Activated T-helper 2 cell treated with anti-CD3 and anti-CD28 coated beads, Interferon-gamma antibody, Interleukin-2, Interleukin-4, amounts not matched to agents 10 μg/mL and 5 μg/mL and 100 μg/mL, durations not matched to agents 14 hours and 24 hours and 36 hours (primary cell): ENCODE measurements at places on chromosomes 16 and 17. TPM values are rescaled to one million over a fixed set of nuclear protein-coding genes. Genes with fewer than 3 reads are reported as not detected.

GRCh38 chr16:56817056-56817455, 48.0 kb upstream of the SLC12A3 start:
- DNase-seq = no peak
- H3K4me3 ChIP-seq = no peak overlapping the region
- peaks cover 1% of the 10 kb centered on the region for H3K4me1 ChIP-seq
- no peak overlapping the region for H3K27ac ChIP-seq
- no peaks in the 10 kb centered on the region for H3K27me3 ChIP-seq
- peaks cover 15% of the 10 kb centered on the region for H3K36me3 ChIP-seq

DNA sequence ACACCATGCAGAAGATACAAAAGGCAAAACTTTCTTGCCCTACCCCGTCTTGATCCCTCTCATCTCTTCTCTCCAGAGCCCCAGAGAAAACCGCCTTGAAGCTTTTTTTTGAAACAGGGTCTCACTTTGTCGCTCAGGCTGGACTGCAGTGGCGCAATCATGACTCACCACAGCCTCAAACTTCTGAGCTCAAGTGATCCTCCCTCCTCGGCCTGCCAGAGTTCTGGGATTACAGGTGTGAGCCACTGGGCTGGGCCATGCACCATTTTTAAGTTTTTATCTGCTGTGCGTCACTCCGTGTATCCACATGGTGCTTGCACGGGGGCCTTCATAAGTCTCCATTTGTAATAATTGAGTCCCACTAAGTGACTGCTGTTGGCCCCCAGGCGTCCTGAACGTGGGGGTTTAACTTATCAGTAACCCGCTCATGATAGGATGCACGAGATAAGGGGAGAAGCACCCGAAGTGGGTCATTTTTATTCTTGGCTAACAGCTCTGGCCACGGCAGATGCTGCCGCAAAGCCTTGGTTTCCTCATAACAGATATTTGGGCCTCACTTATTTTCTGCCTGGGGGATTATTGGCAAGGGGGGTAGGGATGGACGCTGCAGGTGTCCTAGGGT, 8.6 kb downstream of the DNAH17 start:
- no peaks in the 10 kb centered on the region for H3K27me3 ChIP-seq
- H3K4me1 ChIP-seq = no peaks in the 10 kb centered on the region
- no peak overlapping the region for H3K27ac ChIP-seq

Gene OSBPL7
- 19.5 and 20.7 TPM in 2 replicates for total RNA-seq

Gene KIF18B
- total RNA-seq = 46.7 and 47.1 TPM in 2 replicates

DNA sequence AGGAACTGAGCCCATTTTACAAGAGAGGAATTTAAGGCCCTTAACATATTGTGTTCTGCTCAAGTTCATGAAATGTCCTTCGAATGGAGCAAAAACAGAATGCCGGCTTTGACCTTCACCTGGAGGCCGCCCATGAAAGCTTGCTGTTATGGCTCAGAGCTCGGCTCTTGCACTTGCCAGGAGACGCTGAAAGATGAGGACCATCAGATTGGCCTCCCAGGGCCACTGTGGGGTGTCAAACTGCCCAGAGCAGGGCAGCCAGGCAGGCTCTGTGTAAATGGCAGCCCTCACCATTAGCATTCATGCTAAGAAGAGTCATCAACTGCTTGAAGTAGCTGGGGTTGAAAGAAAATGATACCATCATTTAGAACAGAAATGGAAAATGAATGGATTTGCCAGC, 39.3 kb downstream of the IL21R start:
- no peak for DNase-seq
- peaks cover 96% of the 10 kb centered on the region for H3K36me3 ChIP-seq
- peaks cover 5% of the 10 kb centered on the region for H3K4me1 ChIP-seq
- H3K27me3 ChIP-seq = no peaks in the 10 kb centered on the region

- DNase-seq = no peak
- no peaks in the 10 kb centered on the region for H3K27me3 ChIP-seq
- no peak overlapping the region for H3K4me3 ChIP-seq
- H3K4me1 ChIP-seq = no peaks in the 10 kb centered on the region
- H3K27ac ChIP-seq = no peak overlapping the region
These were observed 30.1 kb downstream of the FZD2 start for GRCh38 chr17:44587339-44587738.

DNA sequence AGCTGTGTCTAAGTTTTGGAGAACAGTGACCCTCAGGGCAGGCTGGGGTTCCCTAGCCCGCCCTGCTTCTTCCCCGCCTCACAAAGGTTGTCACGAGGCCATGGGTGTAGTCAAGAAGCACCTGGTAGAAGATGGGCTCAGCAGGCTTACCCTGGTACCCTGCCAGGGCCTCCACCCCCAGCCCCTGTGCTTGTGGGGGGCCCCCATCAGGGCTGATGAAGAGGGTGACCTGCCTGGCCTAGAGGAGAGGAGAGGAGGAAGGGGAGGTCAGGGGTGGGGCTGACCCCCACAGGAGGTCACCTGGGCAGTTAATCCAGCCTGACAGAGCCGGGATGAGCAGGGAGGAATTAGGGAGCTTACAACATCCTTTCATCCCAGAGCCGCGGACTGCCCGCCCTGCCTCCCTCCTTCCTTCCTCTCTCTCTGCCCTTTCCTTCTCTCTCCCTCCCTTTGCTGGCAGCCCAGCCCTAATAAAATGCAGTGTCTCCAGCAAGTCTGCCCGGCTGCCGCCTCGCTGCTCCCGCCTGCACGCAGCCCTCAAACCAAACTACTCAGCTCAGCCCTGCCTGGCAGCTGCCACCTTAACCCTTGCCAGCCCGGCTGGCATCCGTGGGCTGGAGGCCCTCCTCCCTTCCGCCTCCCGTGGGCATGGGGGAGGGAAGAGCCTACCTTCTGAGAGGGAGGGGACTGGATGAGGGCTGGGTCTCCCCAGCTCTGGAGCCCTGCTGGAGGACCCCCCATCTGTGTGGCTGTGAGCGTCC, 7.2 kb downstream of the DLX3 start:
- H3K4me1 ChIP-seq = no peaks in the 10 kb centered on the region
- no peak for DNase-seq

DNA sequence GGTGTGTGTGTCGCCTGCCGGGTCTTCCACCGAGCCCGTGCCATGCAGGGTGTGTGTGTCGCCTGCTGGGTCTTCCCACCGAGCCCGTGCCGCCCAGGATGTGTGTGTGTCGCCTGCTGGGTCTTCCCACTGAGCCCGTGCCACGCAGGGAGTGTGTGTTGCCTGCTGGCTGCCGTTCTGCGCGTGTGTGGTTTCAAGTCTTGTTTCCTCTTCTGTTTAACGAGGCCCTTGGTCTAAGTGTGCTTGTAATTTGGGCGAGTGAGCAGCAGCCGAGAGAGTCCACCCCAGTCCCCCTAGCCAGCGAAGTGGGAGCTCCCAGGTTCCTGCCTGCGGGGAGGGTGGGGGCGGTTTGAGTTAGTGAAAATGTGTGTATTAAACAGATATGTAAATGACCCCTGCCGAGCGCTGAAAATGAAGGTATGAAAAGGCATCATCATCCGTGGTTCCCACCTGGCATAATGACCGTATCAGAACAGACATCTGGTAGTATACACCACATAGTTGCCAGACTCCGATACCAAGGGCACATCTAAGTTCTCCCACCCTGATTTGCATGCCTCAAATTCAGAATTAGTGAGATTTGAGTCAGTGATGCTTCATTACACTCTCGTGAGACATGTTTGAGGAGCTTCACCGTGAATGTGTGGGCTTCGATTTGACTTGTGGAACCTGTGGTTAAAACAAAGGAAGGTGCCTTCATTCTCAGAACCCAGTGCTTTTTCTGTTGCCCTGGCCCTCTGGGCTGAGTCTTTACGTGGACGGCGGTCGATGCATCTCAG, 114.5 kb upstream of the CHMP6 start:
- peaks cover 60% of the 10 kb centered on the region for H3K36me3 ChIP-seq
- peak overlapping the region; percentile 88 for H3K27ac ChIP-seq
- no peaks in the 10 kb centered on the region for H3K27me3 ChIP-seq
- peaks cover 54% of the 10 kb centered on the region for H3K4me1 ChIP-seq

GRCh38 chr17:2124391-2124790, 69.5 kb downstream of the HIC1 start:
- H3K4me1 ChIP-seq = peaks cover 29% of the 10 kb centered on the region
- no peak overlapping the region for H3K27ac ChIP-seq
- no peak for DNase-seq
- no peaks in the 10 kb centered on the region for H3K27me3 ChIP-seq

- H3K36me3 ChIP-seq = no peaks in the 10 kb centered on the region
- H3K4me3 ChIP-seq = no peak overlapping the region
- DNase-seq = no peak
- H3K4me1 ChIP-seq = no peaks in the 10 kb centered on the region
These were observed 102.6 kb downstream of the N4BP1 start for GRCh38 chr16:48507391-48507790.

Gene SSTR5
- total RNA-seq = not detected in 2 replicates

GRCh38 chr16:89199241-89200123, 855 bp downstream of the SLC22A31 start:
- H3K27ac ChIP-seq = no peak overlapping the region
- peaks cover 28% of the 10 kb centered on the region for H3K27me3 ChIP-seq
- no peak for DNase-seq
- H3K4me1 ChIP-seq = peaks cover 2% of the 10 kb centered on the region
- H3K4me3 ChIP-seq = peak overlapping the region; percentile 13

GRCh38 chr17:39196808-39197291, 619 bp downstream of the CACNB1 start:
- H3K27me3 ChIP-seq = no peaks in the 10 kb centered on the region
- H3K27ac ChIP-seq = no peak overlapping the region
- peaks cover 38% of the 10 kb centered on the region for H3K36me3 ChIP-seq
- no peak for DNase-seq
- peak overlapping the region; percentile 82 for H3K4me3 ChIP-seq

DNA sequence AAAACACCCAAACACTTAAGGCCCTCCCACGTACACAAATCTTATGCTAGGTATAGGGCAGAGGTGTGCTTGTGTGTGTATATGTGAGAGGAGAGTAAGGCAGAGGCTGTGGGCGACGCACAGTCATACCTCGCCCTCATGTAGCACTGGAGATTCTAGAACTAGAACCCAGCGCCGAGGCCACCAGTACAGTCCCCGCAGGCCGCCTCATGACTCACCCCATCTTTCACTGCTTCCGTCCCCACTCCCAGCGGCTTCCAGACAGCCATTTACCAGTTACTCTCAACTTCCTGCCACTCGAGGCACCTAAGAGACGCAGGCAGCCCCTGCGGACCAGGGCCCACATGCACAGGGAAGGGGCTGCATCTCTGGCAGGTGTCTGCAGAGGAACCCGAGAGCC, 23.2 kb upstream of the CYTH1 start:
- H3K4me3 ChIP-seq = no peak overlapping the region
- peaks cover 31% of the 10 kb centered on the region for H3K4me1 ChIP-seq
- H3K27me3 ChIP-seq = no peaks in the 10 kb centered on the region
- H3K27ac ChIP-seq = peak overlapping the region; percentile 86

DNA sequence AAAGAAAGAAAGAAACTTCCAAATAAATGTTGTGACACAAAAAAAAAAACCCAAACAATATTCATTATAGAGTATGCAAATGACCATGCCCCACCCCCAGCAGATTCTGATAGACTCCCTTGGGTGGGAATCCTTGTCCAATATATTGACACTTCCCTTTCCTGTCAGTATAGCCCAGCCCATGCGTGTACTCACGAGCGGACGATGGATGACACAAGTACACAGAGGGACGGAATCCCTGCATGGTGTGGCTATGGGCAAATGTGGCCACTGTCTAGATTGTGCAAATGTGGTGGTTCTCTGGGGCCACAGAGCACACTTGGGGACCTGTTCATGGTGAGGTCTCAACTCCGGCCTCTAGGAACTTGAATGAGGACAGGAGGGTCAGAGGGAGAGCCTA, 3.1 kb downstream of the RAB37 start:
- DNase-seq = no peak
- peaks cover 4% of the 10 kb centered on the region for H3K27me3 ChIP-seq
- H3K4me1 ChIP-seq = peaks cover 73% of the 10 kb centered on the region

Gene DNAAF8
- total RNA-seq = 0.11 TPM in 1 of 2 replicates, not detected in the other

- H3K4me3 ChIP-seq = no peak overlapping the region
- no peak for DNase-seq
- H3K4me1 ChIP-seq = peaks cover 71% of the 10 kb centered on the region
- peaks cover 5% of the 10 kb centered on the region for H3K27me3 ChIP-seq
These were observed 6.0 kb downstream of the ZCCHC14 start for GRCh38 chr16:87486713-87487247.

- H3K4me3 ChIP-seq = peak overlapping the region; percentile 53
- peaks cover 50% of the 10 kb centered on the region for H3K36me3 ChIP-seq
- DNase-seq = peak; percentile 81
- peaks cover 65% of the 10 kb centered on the region for H3K4me1 ChIP-seq
These were observed 34.3 kb upstream of the IL21R start for GRCh38 chr16:27367461-27368357.

DNA sequence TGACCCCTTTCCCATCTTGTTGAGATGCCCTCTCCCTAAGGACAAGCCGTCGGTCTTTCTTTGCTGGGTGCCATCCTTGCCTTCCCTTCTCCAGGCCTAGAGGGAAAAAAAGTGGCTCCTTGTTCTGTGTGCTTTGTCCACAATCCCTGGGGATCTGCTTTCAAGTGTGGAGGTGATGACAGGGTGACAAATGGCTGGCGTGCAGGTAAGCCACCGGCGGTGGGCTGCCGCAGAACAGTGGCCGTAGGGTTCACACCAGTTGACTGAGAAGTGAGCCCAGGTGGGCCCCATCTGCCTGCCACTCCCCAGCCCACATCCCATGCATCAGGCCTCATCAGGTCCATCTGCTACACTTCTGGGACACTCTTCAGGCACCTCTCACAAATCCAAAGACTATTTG, 11.4 kb upstream of the CALB2 start:
- H3K27ac ChIP-seq = no peak overlapping the region
- H3K4me3 ChIP-seq = no peak overlapping the region
- no peaks in the 10 kb centered on the region for H3K4me1 ChIP-seq
- H3K36me3 ChIP-seq = no peaks in the 10 kb centered on the region

- H3K4me3 ChIP-seq = no peak overlapping the region
- H3K36me3 ChIP-seq = peaks cover 58% of the 10 kb centered on the region
- no peak for DNase-seq
- H3K27me3 ChIP-seq = no peaks in the 10 kb centered on the region
These were observed 3.0 kb upstream of the CCR7 start for GRCh38 chr17:40568074-40568836.

Gene ADAP2
- total RNA-seq = 0.80 and 2.0 TPM in 2 replicates

- H3K36me3 ChIP-seq = no peaks in the 10 kb centered on the region
- H3K4me1 ChIP-seq = peaks cover 18% of the 10 kb centered on the region
- no peaks in the 10 kb centered on the region for H3K27me3 ChIP-seq
- H3K4me3 ChIP-seq = peak overlapping the region; percentile 21
These were observed 17.8 kb downstream of the PLLP start for GRCh38 chr16:57266531-57267260.
